ENCODE measurements at places on chromosomes 4 and X.
A peak's percentile ranks its signal among the peaks of the same experiment; 100 is the strongest.

- DNase-seq: no peak
These were observed 120.5 kb upstream of the SORBS2 start for GRCh38 chr4:185932491-185932890.

DNA sequence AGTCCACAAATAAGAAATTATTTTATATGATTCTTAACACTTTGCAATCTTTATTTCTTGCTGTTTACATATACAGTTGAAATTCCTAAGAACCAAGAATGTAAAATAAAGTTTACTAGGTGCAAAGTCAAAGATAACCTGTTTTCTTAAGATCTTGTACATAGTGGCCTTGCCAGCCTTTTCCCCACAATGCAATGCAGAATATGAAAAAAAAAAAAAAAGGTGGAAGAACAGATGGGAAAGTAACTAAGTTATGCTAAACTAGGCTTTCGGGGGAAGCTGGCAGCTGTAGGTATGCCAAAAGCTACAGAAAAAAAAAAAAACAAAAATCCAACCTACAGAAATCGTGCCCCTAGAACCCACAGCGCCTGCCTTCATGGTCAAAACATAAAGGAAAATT, 1588.4 kb downstream of the STIM2 start:
- no peak for DNase-seq

DNA sequence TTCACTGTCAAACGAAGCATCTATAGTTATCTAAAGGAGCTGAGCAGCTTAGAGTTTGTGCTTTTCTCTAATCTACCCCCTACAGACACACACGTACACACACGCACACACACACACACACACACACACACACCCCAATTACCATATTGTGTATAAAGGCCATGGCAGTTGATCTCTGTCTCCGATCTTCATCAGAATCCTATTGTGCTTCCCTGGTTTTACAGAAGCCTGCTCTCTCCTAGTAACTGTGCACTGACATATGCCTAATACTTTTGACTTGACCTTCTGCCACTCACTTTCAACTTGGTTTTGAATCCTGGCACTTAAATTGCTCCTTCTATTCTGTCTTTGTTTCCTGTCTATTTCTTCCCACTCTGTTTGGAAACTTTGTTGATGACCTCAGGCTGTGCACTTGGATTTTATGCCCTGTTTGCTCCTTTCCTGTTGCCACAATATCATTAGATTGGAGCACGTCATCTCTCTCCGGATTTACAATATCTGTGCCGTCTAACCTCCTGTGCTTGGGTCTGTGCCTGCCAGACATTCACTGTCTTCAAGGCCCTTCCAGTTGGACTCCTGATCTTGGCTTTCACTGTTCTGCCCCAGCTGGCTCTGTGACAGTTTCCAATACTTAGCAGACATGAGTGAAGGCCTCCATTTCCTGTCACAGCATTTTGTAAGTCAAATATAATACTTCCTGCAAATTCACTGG, 928.1 kb downstream of the FAT4 start:
- no peak for DNase-seq

- peak; percentile 43 for DNase-seq
These were observed 24.0 kb upstream of the MTHFD2L start for GRCh38 chr4:74133786-74134499.

DNA sequence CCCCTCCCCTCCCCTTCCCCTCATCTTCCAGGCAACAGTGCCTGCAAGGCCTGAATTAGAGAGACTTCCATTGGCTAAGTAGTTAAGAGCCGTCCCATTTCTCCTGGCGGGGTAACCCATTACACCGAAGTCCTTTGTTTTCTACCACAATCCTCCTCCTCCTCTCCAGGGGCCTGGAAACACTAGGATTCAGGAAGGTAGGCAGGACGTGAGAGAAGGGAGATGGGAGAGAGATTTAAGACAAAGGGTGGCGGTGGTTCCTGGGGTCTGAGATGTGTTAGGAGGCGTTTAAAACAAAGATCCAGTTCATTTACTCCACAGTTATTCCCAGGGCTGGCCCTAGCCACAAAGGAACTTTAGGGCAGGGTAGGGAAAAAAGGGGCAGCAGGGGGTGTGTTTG, 28.0 kb downstream of the NYX start:
- no peak for DNase-seq

GRCh38 chrX:154469880-154470279, 9.2 kb downstream of the LAGE3 start:
- DNase-seq: no peak

GRCh38 chrX:11342673-11343072, 49.5 kb downstream of the AMELX start:
- DNase-seq: no peak

DNA sequence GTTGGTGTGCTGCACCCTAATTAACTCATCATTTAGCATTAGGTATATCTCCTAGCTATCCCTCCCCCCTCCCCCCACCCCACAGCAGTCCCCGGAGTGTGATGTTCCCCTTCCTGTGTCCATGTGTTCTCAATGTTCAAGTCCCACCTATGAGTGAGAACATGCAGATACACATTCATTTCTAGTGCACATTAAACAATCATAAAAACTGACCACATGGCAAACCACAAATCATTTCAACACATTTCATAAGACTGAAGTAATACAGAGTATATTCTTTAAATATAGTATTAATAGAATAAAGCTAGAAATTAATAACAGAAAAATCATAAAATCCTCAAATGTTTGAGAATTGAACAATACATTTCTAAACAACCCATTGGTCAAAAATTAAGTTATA, 34.1 kb downstream of the PRKG2 start:
- DNase-seq: no peak

GRCh38 chrX:138765051-138765450, 53.5 kb upstream of the FGF13 start:
- no peak for DNase-seq

- DNase-seq: no peak
These were observed 40.1 kb upstream of the EIF1AX start for GRCh38 chrX:20181598-20182329.

DNA sequence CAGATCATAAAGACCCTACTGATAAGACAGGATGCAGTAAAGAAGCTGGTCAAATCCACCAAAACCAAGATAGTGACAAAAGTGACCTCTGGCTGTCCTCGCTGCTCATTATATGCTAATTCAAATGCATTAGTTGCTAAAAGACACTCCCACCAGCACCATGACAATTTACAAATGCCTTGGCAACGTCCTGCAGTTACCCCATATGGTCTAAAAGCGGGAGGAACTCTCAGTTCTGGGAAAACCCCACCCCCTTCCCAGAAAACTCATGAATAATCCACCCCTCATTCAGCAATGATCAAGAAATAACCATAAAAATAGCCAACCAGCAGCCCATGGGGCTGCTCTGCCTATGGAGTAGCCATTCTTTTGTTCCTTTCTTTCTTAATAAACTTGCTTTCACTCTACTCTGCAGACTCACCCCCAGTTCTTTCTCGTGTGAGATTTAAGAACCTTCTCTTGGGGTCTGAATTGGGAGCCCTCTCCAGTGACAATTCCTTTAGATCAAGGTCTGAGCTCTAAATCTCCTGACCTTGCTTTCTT, 217.1 kb upstream of the STS start:
- no peak for DNase-seq

Measured in CD4-positive, alpha-beta T cell treated with Interleukin-4 for 4 hours (primary cell).